Mucosa of descending colon (tissue), 3 donors: ENCODE measurements at places on chromosomes 7 and 10.

DNA sequence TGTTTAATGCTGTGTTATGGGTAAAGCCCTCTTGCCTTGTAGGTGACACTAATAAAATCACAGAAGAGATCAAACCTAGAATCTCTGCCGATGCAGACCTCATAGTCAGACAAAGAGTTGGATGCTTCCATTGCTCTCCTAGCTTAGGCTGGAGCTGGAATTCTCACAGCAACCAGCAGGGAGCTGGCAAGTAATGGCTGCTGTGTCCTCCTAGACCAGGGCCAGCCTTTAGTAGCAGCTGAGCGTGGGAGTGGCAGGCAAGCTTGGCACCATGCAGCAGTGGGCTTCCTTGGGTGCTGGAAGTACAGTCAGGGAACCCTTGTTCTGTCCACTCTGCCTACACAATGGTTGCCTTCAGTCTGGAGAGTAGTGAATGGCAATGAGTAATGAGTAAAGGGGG, 598.3 kb upstream of the GALNT17 start:
- DNase-seq: no peak

- no peak for DNase-seq
Measured at GRCh38 chr10:128631801-128632241, 505.6 kb upstream of the MKI67 start.

GRCh38 chr7:34225193-34225592, 319.9 kb downstream of the BMPER start:
- DNase-seq: no peak

DNA sequence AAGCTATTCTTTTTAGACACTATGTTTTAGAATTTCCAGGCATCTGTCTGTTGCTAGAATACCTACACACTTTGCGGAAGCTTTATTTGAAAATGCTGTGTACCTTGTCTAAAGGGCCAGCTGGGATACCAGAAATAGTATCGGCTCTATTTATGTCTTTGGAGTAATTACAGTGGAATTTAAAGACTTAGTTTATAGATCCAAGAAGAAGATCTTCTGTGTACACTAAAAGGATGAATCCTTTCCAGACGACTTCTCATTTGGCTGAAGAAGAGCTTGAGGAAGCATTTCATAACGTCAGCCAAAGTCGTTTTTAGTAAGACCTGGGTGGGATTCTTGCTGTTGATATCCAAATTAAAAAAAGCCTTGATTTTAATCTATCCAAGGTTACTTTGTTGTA, 365.9 kb downstream of the INHBA start:
- DNase-seq: no peak

DNA sequence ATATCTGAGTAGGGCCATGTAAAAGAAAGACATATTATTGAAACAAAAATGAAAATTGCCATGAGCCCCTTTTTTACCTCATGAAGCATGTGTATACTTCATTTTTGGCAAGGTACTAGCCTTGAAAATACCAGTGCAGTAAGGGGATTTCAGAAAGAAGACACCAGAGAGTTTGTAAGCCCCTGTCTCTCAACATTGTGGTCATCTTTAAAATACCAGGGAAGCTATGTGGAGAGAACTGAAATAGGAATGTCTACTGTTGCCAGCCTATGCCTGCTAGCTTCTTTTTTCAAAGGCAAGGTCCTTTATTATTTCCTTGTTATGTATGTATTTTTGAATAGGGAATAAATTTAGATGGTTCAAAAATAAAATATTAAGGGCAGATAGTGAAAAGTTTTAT, 57.8 kb downstream of the CASD1 start:
- no peak for DNase-seq
